ENCODE measurements at places on chromosomes 6 and 20.

GRCh38 chr6:161151660-161152526 lies 122.0 kb downstream of the AGPAT4 start:
- DNase-seq, result no peak

DNA sequence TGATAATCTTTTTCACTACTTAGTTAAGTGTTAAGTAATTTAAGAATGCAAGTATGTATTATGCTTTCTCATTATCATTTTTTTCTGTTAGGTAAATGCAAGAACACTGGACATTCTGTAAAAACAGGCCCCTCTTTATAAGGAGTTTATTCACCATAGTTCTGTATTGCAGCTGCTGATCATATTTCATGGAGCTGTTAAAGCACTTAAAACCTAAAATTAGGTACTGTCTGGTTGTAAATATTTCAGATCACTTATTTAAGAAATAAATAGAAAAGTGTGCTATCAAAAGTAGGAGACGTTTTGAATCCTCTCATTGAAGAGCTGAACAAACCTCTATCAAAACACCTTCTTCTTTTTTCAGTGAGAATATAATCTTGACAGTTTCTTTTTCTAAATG lies 3.9 kb downstream of the EYA4 start:
- DNase-seq, result no peak

- DNase-seq, result peak; percentile 37
Observed at GRCh38 chr6:21598674-21599023, 5.1 kb downstream of the SOX4 start.

DNA sequence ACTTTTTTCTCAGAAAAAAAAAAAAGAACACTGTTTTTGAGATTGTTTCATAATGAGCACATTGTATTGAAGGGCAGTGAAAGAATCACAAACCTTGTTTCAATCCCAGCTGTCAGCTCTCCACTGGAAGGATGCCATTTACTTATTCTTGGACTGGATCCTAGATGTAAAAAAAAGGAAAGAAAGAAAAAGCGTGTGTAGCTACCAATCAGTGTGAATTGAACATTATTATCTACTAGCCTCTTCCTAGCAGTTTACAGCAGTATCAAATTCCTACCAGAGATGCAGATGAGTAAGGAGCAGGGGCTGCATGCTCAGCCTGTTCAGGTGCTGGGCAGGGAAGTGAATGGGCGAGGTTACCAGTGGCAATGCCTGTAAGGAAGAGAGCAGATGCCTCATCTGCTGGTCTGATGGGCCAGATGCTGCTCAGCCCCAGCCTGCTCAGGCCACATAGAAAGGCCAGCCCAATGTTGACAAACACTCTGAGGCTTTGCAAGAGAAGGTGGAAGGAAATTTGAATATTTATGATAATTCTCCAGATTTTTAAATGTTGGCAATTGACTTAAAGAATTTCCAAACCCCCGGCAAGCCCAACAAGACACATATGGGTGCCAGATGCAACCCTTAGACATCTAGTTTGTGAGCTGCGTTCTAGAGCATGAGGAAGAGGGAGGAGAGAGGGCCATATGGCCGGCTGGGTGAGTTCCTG lies 189.5 kb downstream of the IBTK start:
- DNase-seq, result peak; percentile 75

GRCh38 chr6:151683381-151683780 lies 124.1 kb upstream of the ESR1 start:
- DNase-seq, result no peak

GRCh38 chr20:32445539-32446273 lies 87.6 kb downstream of the ASXL1 start:
- no peak for DNase-seq

DNA sequence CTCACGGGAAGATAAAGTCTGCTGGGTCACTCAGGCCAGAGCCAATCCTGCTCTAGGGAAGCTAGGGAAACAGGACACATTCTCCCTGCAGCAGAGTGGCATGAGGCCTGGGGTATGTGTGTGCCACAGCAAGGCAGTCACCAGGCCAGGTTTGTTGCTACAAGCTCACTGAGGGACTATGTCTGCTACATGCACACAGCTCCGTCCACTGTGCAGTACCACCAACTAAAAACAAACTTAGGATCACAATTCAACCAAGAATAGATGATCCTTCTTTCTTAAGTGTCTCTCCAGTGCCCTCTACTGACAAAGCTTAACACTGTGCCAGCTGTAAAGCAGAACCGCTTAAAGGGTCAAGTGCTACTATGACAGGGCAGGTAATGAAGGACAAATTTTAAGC lies 192.5 kb downstream of the PTPRK start:
- peak; percentile 63 for DNase-seq

- DNase-seq, result no peak
Observed at GRCh38 chr6:76861403-76861802, 601.9 kb downstream of the HTR1B start.

- DNase-seq, result peak; percentile 90
Observed at GRCh38 chr6:21005816-21006570, 471.7 kb downstream of the CDKAL1 start.

DNA sequence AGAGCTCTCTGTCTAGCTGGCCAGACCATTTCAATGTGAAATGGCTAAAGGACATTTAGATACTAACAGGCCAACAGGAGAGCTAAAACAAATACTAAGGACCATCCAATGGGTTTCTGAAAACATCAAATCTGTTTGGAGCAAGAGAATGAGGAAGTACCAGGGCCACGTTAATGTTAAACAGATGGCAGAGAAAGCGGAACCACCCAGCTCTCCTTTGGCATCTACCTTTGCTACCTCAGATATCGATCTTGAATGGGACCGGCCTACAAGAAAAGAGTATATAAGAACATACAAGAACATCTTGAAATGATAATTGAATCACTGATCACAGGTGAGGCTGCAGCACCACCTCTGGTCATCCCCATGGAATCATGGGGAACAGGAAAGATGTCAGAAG lies 31.8 kb downstream of the KCNK5 start:
- DNase-seq, result no peak

DNA sequence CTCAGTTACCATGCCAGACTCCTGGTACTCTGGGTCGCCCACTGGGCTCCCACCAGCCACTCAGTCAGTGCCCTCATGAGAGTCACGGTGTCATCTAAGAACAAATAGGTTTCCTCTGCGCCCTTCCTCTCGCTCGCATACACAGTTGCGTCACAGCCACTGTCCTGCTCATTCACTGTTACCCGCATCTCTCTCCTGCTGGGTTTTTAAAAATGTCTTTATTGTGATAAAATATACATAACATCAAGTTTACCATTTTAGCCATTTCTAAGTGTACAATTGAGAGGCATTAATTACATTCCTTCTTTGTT lies 4.0 kb downstream of the TEAD3 start:
- no peak for DNase-seq

DNA sequence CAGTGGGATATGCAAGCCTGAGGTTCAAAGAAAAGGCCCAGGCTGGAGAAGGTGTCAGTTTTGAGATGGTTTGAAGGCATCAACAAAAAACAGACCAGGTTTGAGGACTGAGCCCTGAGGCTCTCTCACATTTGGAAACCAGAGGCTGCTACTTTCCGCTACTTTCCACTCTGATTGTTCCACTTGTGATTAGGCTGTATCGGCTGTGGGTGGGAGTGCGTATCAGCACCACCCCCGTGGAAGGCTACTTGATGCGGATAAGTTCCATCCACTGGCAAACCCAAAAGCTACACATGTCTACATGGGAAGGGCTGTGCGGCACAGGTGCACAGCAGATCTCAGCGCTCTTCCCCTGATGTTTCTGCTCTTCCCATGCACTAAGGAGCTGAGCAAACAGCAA lies 198.7 kb downstream of the GMPR start:
- DNase-seq, result no peak

DNA sequence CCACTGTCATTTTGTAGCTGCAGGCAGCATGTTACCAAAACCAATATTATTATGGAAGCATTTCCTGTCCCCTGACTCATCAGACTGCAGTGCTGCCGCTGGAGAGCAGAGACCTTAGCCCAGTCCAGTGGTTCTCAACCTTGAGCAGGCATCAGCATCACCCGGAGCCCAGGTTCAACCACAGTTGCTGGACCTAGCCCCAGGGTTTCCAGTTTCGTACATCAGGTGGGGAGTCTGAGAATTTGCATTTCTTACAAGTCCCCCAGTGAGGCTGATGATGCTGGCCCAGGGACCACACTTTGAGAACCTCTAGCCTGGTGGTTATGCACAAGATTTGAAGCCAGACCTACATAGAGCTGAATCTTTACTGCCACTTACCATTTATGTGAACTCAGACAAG lies 47.3 kb downstream of the LY86 start:
- DNase-seq, result no peak

GRCh38 chr6:170018422-170018935 lies 267.1 kb downstream of the ERMARD start:
- DNase-seq, result no peak

All from fibroblast of the aortic adventitia (primary cell).